ENCODE measurements at places on chromosomes 6 and 20.

DNA sequence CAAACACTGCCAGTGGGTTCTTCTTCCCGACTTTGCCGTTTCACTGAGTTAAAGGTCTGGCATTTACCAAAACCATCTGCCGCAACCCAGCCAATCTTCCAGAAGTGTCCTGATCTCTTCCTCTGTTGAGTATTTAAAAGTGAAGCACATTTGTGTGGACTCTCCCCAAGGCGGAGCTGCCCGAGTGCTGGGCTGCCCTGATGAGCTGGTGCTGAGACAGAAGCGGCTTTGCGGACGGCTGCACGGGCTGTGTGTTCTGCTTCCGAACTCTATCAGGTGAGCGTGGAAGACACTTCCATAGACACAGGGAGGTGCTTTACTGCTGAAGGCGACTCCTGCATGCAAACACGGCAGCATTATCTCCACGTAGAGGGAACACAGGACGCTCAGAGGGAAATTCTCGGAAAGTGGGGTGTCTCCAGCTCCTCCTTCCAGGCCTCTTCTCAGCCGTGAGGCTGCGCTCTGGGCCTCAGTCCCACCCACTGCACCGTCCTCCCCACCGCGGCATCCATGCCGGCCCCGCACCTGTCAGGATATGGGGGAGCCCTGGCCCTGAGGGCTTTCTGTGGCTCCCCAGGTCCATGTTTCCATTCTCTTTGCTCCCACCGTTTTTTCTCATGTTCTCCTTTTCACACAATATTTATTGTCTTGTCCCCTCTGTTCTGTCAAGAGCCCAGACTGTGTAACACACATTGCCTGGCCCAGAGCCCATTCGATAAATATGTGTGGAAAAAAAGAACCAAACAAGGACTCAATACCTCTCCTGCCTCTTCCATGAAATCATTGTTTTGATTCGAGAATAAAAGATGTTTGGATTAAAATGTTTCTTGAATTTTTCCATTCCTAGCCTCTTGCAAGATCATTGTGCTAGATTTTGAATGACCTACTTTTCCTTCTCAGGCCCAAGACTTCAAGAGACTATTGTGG lies 205.1 kb downstream of the DLL1 start:
- DNase-seq: no peak

- no peak for DNase-seq
Observed at GRCh38 chr20:11719153-11719552, 198.5 kb upstream of the BTBD3 start.

- no peak for DNase-seq
Observed at GRCh38 chr6:154648188-154648887, 84.9 kb upstream of the SCAF8 start.

- DNase-seq: no peak
Observed at GRCh38 chr6:16389642-16390041, 151.3 kb downstream of the GMPR start.

DNA sequence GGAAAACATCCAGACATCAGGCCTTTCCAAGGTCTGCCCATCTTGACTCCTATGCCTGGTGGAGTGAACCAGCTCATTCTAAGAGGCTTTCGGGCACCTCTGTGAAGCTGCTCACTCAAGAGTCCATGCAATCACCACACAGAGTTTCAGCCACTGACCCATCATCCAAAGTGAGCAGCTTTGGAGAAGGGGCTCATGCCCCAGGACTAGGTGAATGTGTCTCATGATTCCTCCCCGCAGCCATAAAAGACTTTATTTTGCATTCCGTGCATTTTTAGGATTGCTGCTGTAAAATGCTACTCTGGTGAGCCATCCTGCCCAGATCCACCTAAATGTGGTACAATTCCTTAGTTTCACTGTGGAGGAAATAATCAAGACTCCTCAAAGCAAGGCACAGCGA lies 44.5 kb upstream of the EZR start:
- no peak for DNase-seq

Measured in HuH-7.5 (cell line).